ENCODE measurements at places on chromosomes 4 and X.

DNA sequence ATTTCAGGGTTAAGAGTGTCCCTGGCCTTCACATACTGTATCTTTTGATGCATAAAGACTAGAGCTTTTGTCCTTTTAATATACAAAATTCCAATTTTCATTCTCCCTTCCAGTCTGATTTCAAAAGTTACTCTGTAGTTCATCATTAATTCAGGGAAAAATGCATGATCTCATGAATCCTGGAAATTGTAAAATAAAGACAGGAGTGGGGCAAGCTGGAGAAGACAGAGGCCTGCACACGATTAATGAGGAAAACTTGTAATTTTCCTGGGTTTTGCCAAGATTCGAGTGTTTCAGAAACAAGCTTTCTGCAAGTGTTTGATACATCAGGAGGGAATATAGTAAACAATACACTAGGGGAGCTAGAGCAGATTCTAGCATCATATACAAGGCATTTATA is 947.9 kb downstream of the FAT4 start:
- no peak for DNase-seq

DNA sequence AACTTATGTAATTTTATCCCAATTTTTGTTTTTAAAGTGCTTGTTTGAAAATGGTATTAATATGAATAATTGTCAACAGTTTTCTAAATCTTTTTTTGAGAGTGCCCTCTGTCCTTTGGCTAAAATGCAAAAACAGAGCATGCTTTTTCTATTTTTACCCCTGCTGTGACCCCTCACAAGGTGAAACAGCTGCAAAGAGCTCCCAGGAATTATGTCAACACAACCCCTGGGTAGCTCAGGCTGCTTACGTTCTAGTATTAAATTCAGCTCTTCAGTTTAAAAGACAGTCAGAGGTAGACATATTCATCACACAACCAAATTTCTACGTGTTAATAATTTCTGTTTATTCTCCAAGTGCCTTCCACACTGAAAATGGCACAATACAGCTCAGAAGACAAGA is 367.5 kb downstream of the PRDM5 start:
- DNase-seq = no peak

- DNase-seq = no peak
These were observed 147.3 kb downstream of the PCDH7 start for GRCh38 chr4:30867427-30867826.

DNA sequence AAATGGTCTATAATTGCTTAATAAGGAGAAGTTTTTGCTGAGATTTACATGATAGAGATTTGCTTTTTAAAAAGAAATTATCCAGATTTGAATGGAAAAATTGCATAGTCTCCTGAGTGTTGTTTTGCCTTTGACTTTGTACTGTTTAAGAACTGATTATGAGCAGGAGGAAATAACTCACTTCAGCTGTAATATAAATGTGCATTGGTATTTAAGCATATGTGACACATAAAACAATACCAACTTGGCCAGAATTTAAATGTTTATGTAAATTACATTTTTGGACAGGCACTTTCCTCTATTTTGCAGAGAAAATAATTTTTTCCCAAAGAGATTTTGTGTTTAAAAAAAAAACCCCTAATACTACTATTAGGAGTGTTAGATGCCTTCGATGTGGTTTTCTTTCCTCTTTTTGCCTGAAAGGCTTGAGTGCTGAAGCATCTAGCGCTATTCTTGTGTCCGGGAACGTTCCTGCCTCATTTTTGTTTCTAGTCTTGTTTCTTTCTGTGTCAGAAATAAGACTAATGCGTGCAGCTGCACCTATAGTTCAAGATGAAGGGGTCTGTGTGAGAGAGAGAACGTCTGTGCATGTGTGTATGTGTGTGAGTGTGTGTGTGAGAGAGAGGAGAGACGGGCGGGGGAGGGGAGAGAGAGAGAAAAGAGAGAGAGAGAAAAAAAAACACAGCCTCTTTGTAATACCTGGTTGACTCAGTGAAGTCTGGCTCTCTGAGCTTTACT is 60.8 kb downstream of the TBL1X start:
- no peak for DNase-seq

- DNase-seq = no peak
These were observed 18.2 kb downstream of the GPRASP1 start for GRCh38 chrX:102669526-102669925.

GRCh38 chrX:40402831-40403533 is 177.8 kb upstream of the ATP6AP2 start:
- DNase-seq = no peak

GRCh38 chrX:52265713-52266112 is 81.0 kb downstream of the MAGED4 start:
- no peak for DNase-seq

DNA sequence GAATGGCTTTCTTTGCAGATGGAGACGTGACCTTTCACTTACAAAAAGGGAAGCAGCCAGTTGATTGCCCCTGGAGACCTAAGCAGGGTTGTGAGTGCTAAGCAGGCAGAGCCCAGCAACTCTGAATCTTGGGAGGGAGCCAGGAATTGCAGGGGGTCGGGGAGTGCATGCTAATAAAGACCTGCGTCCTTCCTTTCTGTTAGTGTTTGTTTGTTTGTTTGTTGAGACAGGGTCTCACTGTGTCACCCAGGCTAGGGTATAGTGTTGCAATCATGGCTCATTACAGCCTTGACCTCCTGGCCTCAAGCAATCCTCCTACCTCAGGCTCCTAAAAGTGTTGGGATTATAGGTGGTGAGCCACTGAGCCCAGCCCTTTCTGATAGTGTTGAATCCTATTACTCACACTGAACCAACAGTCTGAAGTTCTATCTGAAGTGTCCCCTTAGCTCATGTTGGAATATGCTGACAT is 137.4 kb downstream of the CEP135 start:
- DNase-seq = no peak

- DNase-seq = no peak
These were observed 3.1 kb upstream of the P2RY4 start for GRCh38 chrX:70262952-70263567.

- no peak for DNase-seq
These were observed 50.4 kb downstream of the CCDC160 start for GRCh38 chrX:134287346-134287745.

DNA sequence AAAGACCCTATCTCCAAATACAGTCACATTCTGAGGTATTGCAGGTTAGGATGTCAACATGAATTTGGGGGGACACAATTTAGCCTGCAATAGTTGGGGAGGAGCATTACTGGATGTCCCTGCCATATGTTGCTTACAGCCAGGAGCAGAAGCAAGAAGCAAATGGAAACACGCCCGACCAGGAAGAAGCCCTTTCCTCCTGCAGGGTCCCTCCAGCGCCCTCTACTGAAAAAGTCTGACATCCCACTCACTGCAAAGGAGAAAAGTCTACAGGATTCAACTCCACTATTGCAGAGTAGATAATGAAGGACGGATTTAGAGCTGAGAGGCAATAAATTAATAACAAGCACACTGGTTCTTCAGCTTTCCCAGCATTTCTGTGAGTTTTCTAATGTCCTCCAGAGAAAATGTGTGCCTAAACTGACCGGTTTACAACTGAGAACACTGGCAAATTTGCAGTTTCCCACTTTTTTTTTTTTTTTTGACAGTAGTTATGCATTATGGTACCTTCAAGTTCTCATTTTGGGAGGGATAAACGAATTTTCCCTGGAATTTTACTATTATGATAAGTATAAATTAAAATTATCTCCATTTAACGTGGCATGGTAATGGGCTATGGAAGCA is 31.7 kb downstream of the COQ2 start:
- no peak for DNase-seq

GRCh38 chr4:38821739-38822138 is 17.1 kb upstream of the TLR1 start:
- no peak for DNase-seq

- no peak for DNase-seq
These were observed 100.5 kb upstream of the GPR34 start for GRCh38 chrX:41588271-41588670.

- DNase-seq = no peak
These were observed 461.6 kb downstream of the AFF2 start for GRCh38 chrX:148961985-148962384.

- DNase-seq = no peak
These were observed 498.0 kb upstream of the BOD1L1 start for GRCh38 chr4:14125375-14126129.

DNA sequence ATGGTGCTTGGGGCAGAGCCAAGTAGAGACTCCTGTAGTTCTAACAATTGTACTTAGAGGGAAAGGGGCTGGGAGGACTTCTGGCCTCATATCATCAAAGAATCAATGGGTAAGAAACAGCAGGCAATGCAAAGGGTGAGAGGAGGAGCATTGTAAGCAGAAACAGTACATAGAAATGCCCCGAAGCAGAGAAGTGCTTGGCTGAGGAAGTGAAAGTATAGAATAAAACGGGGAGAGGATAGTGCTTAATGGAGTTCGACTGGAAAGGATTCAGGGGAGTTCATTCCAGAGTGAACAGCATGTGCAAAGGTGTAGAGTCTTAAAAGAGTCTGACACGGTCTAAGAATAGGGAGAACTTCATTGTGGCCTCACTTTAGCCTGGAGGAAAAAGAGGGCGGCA is 103.0 kb downstream of the SYNPO2 start:
- DNase-seq = no peak

- DNase-seq = no peak
These were observed 195.2 kb upstream of the STK26 start for GRCh38 chrX:131827935-131828334.

GRCh38 chrX:149881081-149881711 is at the start of gene MAGEA8:
Gene MAGEA8, plus strand, starts transcription at chrX:149881183. Its CDS starts 3,090 bp downstream, at chrX:149884273.
- no peak for DNase-seq

DNA sequence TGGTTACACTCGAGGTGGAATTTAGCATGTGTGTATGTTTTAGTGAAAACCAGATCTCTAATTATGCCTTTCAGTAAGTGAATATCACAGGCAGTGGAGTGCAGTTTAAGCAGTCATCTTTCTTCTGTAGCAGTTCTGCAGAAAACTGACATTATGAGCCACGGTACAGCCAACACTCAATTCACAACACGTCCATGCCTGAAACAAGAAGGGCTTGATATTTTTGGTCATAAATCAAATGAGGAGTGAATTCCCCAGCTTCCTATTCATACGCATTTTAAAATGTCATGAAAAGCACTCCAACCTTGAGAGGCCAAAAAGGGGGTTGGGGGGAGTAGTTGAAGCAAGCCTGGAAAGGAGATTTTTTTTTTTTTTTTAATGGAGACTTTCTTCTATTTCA is 316.7 kb downstream of the ARHGAP10 start:
- no peak for DNase-seq

- DNase-seq = no peak
These were observed 530.5 kb downstream of the FAM133A start for GRCh38 chrX:94204524-94204923.

DNA sequence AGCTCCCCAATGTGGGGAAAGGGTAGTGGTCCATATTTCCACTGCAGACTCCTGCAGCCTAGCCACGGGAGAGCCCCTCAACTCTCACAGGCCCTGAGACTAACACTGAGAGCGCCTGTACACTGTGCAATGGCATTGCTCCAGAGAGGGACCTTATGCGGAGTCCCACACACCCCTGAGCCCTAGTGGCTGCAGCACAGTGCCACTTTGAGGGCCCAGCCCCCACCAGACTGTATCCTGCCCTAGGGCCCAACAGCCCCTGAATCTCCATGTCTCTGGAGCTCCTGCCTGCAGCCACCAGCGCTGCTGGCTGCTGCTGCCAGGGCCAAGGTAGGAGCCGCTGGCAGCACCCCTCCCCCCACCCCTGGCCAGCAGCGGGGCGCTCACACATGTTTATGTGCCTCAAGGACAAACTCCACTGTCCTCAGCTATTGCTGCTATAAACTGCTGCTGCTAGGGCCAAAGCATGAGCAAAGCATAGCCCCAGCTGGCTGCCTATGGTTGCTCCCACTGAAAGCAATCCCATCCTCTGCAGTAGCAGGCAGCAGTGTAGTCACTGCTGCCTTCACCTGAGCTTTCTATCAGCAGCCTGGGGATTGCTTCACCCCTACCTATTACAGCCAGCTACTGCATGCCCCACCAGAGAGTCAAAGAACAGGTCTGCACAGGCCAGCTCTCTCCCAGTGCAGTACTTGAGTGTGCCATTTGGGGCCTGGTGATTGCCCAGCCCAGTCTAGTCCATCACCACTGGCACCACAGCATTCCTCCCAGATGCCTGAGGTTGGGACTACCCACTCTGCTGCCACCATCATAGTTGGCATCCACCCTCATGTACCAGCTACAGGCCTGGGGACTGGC is 24.3 kb downstream of the TMEM154 start:
- DNase-seq = no peak

DNA sequence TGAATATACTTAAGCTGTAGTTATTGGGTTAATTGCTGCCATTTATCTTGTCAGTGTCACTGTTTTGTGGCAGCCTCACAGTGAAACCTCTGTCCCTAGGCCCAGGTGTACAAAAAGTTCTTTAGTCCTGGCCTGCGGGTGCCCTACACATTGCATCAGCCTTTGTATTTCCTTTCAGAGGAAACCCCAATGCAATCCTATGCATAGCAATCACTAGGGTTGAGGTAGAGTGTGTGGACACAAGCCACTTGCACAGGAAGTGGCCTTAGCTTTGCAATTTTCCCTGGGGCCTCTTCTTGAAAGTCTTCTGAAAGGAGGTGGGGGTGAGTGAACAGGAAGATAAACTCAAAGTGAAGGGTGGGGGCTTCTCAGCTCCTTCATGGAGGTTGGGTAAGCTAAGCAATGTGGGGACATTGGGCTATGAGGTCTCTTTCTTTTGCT is 27.8 kb downstream of the VSIG4 start:
- no peak for DNase-seq

- no peak for DNase-seq
These were observed 781.0 kb upstream of the HTR2C start for GRCh38 chrX:113802837-113803236.

GRCh38 chr4:138174981-138175794 is 67.0 kb downstream of the SLC7A11 start:
- DNase-seq = no peak

- DNase-seq = no peak
These were observed 96.1 kb upstream of the VCX start for GRCh38 chrX:7746856-7747255.

DNA sequence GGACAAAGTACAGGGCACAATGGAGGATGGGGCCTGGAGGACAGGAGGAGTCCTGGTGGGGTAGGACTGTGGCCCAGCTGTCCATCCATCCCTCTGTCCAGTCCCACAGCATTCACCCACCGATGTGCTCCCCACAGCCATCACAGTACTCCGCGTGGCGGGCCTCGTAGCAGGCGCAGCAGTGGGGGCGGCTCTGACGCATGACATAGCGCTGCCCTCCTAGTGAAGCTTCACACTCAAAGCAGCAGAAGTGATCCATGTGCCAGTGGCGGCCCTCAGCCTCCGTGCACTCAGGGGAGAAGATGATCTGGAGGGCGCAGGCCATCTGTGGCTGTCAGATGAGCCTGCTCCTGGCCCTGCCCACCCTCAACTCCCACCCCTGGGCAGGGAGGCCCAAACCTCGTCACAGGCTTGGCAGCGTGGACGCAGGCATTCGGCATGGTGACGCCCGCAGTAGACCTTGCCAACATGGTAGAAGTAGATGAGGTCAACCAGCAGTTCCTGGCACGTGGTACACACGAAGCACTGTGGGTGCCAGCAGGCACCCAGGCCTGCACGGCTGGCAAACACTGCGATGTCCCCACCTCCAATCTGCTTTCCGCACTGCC is 6.3 kb downstream of the PLP2 start:
- no peak for DNase-seq

GRCh38 chrX:112867570-112867969 is 26.9 kb upstream of the AMOT start:
- no peak for DNase-seq

GRCh38 chrX:38796946-38797345 is 4.3 kb upstream of the MID1IP1 start:
- no peak for DNase-seq

- no peak for DNase-seq
These were observed 74.4 kb upstream of the PLAC1 start for GRCh38 chrX:134732676-134733075.

Data from cerebellar nuclear complex (tissue), 1 donor.